ENCODE measurements at places on chromosomes 6 and 20.

DNA sequence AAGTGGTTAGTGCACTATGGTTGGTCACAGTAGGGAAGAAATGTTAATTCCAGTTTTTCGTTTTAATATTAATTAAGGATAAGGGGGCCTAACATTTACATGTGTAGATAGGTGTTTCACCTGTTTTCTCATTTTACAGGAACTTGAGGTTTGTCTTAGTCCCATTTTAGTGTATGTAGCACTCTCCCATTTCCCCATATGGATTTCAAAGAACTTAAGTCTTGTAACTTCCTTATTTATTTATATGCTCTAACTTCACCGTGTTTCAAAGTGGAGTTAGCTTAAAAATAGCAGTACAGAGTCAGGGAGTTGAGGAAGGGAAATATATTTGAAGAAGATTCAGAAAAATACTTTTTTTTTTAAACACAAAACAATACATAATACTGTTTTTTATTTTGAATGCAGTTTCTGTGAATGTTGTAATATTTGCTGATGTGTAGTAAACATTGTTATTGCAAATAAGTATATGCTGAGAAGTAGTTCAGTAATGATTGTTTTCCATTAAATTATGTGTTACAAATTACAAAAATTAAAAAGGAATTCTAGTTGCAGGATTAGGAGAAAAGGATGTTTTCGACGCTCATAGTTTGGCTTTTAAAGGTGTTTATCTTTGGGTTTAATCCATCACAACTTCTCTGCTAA lies 3.5 kb downstream of the SCAF8 start:
- no peak for DNase-seq

DNA sequence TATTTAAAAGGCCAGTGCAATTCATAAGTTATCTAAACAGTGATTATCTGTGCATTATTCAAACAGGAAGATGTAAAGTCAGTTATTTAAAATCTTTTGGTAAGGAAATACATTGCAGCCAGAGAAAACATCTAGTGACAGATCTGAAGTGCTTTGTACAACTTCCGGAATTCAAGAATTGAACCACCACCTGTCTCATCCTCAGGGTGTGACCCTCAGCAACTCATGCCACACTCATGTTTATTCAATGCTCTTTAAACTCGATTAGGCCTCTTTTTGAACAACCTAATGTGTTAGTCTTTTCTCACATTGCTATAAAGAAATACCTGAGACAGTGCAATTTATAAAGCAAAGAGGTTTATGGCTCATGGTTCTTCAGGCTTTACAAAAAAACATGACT lies 62.6 kb upstream of the GGTLC1 start:
- DNase-seq, result no peak

- DNase-seq, result peak; percentile 7
These were observed 481.1 kb upstream of the MAN1A1 start for GRCh38 chr6:119830494-119831295.

DNA sequence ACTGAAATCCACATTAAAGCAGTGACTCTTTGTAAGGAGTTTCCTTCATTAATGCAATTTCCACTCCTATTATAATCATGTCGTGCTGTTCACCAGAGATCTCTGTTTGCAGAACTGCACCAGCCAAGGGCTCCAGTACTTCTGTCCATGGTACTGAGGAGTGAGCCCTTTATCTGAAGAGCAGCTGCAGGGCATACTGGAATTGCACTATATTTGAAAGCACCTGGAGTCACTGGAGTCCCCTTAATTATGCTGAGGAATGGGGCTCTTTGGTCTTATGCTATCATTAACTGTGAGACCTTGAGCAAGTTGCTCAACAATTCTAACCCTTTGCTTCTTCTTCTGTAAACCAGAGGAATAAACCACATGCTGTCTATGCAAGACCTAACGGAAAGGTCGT lies 61.7 kb upstream of the NUP153 start:
- DNase-seq, result no peak

DNA sequence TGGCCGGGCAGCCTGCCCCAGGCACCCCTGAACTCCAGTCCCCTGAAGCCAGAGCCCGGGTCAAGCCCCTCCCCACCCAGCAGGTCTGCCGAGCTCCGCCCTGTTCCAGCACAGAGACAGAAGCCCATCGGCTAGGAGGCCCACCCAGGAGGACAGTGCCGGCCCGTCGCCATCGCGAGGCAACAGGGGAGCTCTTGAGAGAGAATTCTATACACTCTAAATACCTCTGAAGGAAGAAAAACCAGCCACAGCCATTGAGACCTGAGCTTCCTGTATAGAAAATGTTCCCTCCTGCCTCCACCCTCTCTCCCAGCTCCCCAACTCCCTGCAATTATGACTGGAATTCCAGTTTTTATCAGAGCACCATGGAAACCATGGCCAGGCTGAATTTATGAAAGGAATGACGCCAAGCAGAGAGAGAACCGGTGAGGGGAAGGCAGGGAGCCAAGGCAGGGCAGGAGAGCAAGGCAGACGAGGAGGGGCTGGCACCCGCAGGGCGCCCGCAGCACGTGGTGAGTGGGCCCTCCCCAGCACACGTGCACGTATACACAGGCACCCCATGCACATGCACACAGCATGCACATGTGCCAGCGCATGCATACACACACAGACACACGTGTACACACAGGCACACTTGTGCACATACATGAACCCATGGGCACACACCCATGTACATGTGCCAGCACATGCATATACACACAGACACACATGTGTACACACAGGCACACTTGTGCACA lies 27.6 kb upstream of the MRGBP start:
- no peak for DNase-seq

- DNase-seq, result no peak
These were observed 42.4 kb upstream of the ECHDC1 start for GRCh38 chr6:127385668-127386430.

All from NCI-H748 treated with DMSO at 0.1 percent for 48 hours (cell line).